ENCODE measurements at places on chromosomes 7 and 10.
A peak's percentile ranks its signal among the peaks of the same experiment; 100 is the strongest.

GRCh38 chr7:151869109-151869428 lies 7.8 kb downstream of the PRKAG2 start:
- DNase-seq, result no peak

DNA sequence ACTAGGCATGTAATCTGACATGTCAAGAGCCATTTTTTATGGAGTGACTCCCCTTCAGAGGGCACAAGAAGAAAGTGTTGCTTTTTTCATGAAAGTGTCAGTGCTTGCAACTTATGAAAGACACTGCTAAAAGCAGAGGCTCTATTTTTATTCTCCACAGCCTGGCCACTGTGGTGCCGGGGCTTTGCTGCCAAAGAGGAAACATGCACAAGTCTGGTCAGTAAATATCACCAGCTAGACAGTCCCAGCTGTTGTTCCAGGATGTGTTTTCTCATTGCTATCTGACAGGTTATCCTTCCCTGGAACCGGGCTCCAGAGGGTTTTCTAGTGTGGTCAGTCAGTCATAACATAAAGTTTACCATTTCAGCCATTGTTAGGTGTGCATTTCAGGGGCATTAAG lies 180.7 kb upstream of the PITRM1 start:
- DNase-seq, result no peak

GRCh38 chr10:76086761-76087639 lies 655.6 kb downstream of the LRMDA start:
- peak; percentile 12 for DNase-seq

- no peak for DNase-seq
These were observed 79.3 kb downstream of the AVL9 start for GRCh38 chr7:32574626-32575025.

DNA sequence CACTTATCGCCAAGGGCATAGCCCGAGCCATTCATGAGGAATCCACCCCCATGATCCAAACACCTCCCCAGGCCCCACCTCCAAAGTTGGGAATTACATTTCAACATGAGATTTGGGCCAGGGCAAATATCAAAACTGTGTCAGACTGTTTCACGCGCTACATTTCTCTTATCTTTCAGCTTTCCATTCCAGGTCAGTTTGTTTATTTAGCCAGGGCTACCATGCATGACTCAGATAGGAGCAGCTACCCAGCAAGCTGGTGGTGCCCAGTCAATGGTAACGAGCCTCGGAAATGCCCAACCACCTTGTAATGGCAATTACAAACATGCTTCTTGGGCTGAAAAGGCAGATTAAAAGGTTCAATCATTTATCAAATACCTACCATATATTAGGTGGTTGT lies 43.6 kb upstream of the BAMBI start:
- no peak for DNase-seq

DNA sequence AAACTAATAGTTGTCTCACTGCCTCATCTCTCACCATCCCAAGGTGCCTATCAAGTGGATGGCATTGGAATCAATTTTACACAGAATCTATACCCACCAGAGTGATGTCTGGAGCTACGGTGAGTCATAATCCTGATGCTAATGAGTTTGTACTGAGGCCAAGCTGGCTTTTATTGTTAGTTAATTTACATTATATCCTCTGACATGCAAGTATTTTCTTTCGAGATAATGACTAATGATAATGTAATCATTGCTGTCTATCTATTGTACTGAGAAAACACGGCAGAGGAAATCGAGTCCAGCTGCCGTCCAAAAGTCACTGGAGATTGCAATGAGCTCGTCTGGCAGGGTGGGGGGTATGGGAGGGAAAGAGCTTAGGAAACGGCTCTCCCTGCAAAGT lies 172.4 kb upstream of the LANCL2 start:
- no peak for DNase-seq

DNA sequence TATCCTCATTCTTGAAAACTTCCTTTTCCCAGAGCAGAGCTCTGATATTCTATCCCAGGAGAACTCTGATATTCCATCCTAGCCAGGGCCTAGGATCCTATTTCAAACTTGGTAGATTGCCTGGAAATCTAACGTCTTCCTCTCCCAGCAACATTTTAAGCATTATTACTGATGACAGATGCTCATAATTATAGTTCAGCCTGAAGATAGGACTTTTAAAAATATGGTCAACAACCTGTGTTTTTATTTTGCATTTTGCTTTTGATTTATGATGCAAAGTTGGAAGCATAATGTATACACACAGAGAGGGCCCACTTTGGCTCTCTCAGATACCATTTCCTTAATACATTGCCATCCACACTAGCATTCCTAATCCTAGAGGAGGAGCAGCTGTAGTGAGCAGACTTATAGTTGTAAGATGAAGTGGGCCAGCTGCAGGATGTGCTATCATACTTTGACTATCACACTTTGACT lies 457.4 kb upstream of the TPK1 start:
- no peak for DNase-seq

DNA sequence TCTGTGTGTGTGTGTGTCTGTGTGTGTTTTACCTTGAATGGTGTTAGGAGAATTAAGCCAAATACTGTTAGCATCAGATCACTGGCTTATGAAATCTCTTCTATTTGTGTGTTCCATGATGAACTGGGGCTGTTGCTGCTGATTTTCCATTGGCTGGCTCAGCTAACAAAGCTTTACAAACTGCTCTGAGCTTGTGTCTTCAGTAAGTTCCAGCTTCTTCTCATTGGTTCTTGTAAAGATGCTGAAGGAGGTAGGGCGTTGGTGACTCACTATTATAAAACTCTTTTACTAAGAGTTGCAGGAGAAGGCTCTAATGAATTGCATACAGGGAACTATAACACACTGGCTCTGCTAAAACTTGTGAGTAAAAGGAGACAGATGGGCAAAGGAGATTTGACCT lies 136.4 kb upstream of the PRKCQ start:
- DNase-seq, result no peak

DNA sequence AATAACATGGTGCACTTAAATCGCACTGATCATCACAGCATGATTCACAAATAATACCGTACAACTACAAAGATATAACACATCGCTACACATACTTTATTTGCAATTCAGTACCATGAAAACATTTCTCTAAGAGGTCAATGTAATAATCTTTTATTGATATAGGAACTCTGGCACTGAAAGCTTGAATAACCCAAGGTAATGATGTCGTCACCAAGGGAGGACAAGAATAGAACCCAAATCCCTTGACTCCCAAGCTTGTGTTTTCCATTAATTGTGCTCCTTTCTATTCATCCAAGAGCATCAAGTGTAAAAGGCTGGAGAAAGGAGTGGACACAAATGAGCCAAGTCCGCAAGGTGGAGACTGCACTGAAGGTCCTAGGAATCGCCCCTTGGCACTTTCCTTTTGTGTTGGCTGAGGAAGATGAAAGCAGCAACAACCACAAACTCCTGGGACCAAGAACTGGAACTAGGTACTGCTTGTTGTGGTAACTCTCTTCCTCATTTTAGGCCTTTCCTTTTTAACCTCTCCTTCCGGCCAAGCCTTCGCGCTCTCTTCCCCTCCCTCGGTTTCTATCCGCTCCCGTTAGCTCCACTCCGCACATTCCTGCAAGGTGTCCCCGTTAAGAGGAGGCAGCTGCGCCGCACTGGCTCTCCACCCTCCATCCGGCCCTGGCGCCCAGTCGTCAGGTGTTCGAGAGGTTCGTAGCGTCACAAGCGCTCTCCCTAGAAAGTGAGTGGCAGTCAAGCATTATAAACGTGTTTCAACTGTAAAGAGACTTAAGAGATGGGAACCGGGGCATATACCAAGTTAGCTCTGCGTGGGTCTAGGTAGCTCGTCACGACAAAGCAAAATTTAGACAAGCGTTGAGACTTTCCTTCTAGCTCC lies 1.0 kb upstream of the CBLL1 start:
- no peak for DNase-seq

GRCh38 chr7:155269766-155270585 lies 27.7 kb upstream of the INSIG1 start:
- DNase-seq, result no peak

DNA sequence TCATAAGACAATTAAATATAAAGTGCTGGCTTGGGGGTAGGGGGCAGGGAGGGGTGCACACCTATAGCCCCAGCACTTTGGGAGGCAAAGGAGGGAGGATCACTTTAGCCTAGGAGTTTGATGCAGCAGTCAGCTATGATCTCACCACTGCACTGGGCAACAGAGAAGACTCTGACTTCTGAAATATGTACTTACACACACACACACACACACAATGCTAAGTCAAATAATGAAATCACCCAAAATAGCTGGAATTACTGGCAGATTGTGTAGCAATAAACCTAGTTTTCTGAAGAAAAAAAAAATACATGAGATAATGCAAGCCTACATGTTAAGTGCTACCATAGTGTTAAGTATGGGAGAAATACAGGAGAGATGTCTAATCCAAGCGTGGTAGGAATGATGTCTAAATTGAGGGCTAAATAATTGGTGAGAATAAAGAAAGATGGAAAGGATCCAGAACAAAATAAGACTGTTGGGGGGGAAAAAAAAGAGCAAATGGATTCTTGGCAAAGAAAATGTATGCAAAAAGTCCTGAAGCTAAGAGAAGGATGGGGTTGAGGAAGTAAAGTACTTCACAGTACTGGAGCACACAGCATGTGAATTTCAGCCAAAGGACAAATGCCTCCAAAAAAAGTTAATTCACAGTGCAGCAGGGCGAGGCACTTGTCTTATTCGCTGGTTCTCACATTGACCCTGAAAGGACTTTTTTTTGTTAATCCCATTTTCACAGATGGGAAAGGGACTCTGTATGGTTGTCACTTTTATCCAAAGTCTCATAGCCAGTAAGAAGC lies 73.9 kb downstream of the IGF2BP3 start:
- no peak for DNase-seq

All from GM12865 (cell line).